ENCODE measurements at places on chromosomes 6 and 20. TPM values are rescaled to one million over a fixed set of nuclear protein-coding genes. Genes with fewer than 3 reads are reported as not detected.

GRCh38 chr6:111162504-111162903 is 75.2 kb downstream of the SLC16A10 start:
- DNase-seq, result no peak

- peak; percentile 84 for DNase-seq
These were observed 6.4 kb upstream of the SLC12A5 start for GRCh38 chr20:46022411-46023147.

DNA sequence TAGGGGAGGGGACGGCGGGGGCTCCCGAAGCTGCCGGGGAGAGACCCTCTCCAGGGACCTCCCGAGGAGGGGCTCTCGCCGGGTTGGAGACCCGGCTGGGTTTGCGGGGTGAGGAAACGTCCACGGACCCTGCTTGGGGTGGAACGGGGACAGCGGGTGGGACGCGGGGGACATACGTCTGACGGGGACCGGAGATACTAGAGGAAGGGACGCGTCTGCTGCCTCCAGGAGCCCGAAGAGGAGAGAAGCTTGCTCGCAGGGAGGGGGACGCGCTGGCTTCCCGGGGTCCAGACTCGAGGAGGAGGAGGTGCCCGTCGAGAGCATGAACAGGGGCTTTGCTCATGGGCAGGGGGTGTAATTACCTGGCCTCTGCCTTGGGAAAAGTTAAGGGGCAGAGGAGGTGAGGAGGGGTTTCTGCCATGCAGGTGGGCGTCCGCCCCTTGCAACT is 593 bp downstream of the DNMT3B start:
- peak; percentile 37 for DNase-seq

DNA sequence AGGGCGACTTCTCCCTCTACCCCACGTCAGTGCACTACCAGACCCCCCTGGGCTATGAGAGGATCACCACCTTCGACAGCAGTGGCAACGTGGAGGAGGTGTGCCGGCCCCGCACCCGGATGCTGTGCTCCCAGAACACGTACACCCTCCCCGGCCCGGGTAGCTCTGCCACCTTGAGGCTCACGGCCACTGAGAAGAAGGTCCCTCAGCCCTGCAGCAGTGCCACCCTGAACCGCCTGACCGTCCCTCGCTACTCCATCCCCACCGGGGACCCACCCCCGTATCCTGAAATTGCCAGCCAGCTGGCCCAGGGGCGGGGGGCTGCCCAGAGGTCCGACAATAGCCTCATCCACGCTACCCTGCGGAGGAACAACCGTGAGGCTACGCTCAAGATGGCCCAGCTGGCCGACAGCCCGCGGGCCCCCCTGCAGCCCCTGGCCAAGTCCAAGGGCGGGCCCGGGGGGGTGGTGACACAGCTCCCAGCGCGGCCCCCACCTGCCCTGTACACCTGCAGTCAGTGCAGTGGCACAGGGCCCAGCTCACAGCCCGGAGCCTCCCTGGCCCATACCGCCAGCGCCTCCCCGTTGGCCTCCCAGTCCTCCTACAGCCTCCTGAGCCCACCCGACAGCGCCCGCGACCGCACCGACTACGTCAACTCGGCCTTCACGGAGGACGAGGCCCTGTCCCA is 57.5 kb upstream of the TMEM181 start:
- no peak for DNase-seq

GRCh38 chr6:2259574-2259973 is 14.2 kb upstream of the GMDS start:
- no peak for DNase-seq

The ADGRB3 gene
- not detected for total RNA-seq

The ENPP3 gene
- 7.4 TPM for total RNA-seq

The CLVS2 gene
- not detected for total RNA-seq

The OR2B6 gene
- 0.43 TPM for total RNA-seq

Data from activated T-cell treated with anti-CD3 and anti-CD28 coated beads, Interleukin-2, amount 50 U/mL, for 72 hours (primary cell).